ENCODE measurements at places on chromosomes 7 and 10. TPM values are rescaled to one million over a fixed set of nuclear protein-coding genes. Genes with fewer than 3 reads are reported as not detected.

STOX1 gene
- 1.0 TPM for total RNA-seq

NAT16 gene
- total RNA-seq: not detected

VSTM4 gene
- 0.32 TPM for total RNA-seq

NUTM2B gene
- total RNA-seq: 0.76 TPM

CLRN3 gene
- 0.44 TPM for total RNA-seq

Measured in pancreas (tissue), 10 donors.